T-helper 1 cell (primary cell): ENCODE measurements at places on chromosomes 6 and 20.

- no peak for DNase-seq
Measured at GRCh38 chr6:162385980-162386379, 341.6 kb downstream of the PRKN start.

DNA sequence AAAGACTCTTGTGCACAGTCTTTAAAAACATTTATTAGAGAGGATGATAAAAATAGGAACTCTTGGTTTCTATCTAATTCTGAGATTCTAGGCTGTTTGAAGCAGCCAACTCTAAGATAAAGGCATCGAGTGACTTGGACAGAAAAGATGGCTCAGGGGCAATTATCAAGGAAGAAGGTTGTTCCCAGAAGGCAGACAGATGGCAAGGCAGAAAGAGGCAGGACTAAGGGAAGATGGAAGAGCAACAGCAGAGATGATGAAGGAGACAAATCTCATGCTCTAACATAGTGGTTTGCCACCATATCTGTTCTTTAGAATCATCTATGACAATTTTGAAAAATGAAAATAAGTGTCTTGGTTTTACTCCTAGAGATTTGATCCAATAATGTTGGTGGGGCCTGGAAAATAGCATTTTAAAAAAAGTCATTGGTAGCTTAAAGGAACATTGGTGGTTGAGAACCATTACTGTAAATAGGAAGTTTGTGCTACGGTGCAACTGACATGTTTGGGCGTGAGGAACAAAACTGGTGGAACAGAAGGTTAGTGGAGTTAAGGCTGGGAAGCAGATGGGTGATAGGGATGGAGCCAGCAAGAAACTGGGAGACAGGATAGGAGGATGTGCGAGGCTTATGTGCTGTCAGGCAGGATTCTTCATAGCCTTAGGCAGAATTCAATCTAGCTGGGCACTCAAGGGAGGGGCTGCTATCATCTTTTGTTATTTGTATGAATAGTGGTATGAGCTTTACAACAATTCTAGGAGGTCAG lies 751.1 kb downstream of the DHX35 start:
- no peak for DNase-seq

GRCh38 chr6:146183831-146184230 lies 155.0 kb downstream of the GRM1 start:
- no peak for DNase-seq

DNA sequence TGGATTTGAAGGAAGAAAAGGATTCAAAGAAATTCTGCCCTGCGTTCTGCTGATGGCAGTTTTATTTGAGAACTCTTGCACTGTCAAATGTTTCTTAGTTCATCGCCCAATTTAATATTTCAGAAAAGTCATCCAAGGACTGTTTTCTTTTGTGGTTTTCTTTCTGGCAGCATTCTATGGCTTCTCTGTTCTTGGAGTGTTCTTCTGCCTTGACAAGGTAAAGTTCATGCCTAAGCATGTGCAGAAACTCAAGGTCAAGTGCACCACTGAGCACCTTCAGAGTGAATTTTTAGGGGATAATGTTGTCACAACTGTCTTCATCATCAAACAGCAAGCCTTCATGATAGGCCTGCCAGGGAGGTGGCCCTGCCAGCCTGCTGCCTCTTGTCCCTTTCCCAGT lies 225.6 kb downstream of the PLCB1 start:
- DNase-seq: no peak

DNA sequence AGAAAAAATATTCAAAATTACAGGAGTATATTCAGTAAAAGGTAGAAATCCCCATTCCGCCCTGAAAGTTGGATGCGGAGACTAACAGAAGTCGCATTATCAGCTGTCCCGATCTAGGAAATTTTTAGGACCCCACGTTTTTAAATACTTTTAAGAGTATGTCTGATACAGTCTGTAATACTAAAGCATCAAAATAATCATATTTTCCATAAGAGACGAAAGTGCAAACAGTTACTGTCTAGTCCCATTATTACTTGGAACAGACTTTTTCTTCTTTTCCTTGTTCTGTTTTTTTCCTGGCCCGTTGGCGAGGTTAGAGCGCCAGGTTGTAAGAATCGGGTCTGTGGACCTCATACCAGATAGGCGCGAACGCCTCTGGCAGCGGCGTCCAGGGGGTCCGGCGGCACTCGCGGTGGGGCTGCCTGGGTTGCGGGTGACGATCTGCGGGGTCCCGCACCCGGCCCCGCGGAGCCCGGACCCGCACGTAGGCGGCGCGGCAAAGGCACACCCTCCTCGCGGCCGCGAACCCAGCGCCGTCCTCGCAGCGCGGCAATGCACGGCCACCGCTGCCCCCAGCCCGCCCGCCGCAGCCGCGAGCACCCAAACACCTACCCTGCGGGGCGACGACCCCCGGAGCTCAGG lies 460 bp downstream of the PLAGL1 start:
- DNase-seq: no peak

GRCh38 chr20:63404129-63405085 lies 43.3 kb upstream of the CHRNA4 start:
- no peak for DNase-seq

DNA sequence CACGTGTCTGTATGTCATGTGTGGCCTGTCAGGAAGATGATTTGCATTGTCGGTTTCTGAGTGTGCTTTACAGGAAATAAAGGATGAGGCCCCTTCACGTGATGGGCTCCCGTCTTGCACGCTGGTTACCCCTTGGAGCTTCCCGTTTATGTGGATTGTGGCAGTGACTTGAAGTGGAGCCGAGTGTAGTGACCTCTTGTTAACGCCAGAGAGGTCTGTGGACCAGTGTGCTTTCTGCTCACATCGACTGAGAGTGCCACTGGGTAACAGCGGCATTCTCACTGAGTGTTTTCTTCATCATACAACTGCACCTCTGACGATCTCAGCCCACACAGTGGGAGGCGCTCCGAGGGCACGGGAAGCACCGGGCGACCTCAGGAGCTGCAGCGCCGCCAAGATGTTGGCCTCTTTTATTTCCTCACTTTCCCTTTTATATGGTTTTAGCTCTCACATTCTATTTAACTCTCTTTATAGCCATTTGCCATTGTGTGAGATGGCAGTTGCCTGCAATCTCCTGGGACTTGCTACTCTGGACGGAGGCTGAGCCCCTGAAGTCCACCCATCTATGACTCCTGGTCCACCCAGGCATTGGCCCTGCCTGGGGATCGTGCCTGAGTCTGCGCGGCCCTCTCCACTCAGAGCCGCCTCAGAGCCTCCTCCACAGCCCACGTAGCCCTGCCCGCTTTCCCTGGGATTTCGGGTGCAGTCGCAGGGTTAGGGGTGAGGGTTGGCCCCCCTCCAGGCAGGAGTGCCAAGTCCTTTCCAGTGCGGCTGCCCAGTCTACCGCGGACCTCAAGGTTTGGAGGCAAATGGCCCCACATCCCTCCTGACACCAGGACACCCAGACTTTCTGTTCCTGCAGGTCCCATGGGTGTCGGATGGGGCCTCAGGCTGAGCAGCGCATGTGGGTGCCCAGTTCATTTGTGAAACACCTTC lies 238.9 kb downstream of the ERMARD start:
- DNase-seq: no peak

DNA sequence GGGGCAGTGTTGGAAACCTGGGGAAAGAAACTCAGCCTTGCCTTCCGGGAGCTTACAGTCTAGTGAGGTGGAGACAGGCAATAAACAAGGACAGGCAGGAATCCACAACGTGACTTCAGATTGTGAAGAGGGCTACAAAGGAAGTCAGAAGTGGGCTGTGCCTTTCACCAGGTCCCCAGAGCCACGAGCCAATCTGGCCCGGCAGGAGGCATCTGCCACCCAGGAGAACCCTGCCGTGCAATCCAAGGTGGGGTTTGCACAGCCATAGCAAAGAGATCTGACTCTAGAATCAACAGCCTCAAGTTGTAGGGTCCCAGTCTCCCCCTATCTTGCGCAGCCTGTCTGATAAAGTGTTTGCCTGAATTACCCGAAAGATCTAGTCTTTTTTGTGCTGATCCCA lies 5.5 kb downstream of the SLC32A1 start:
- DNase-seq: no peak

- DNase-seq: no peak
Measured at GRCh38 chr6:153162646-153163045, 31.6 kb upstream of the RGS17 start.

DNA sequence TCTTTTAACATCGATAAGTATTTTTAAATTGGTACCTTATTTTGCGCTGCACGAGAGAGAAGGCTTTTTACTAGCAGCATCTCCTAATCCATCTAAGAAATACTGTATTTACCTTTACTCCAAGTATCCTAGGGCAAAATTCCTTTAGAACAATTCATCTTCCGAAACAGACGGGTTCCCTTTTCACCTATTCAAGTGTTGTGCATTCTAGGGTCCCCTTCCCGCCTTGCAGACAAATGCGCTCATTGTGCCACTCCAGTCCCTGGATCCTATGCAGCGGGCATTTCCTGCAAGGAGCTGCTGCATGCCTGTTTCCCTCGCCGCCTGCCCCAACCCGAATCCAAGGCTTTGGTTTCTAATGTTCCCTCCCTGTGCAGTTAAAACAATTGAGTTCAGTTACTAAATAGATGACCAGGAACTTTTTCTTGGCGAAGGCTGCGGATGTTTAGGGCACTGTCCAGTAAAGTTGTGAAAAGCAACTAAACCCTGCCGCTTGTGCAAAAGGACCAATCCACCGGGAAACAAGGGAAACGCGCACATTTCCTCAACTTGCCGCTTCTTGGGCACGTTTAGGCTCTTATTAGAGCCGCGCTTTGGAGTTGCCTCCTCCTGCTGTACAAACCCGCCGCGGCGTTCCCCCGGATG lies 556 bp upstream of the SCAF8 start:
- no peak for DNase-seq

DNA sequence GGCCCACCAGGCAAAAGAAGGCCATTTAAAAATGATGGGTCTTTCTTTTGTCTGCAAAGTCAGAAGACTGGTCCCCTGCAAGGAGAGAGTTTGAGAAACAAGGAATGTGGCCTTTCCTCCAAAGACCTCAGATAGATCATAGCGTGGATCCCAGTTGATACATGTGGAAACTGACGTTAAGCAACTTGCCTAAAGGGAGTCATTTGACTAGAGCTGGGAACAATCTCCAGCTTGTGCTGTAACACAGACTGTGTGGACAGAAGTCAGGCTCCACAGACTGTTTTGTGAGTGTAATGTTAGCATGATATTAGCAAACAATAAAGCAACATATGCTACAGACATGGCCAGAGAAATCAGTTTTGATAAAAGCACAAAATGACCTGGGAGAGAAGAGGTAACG lies 140.4 kb upstream of the CITED2 start:
- no peak for DNase-seq

DNA sequence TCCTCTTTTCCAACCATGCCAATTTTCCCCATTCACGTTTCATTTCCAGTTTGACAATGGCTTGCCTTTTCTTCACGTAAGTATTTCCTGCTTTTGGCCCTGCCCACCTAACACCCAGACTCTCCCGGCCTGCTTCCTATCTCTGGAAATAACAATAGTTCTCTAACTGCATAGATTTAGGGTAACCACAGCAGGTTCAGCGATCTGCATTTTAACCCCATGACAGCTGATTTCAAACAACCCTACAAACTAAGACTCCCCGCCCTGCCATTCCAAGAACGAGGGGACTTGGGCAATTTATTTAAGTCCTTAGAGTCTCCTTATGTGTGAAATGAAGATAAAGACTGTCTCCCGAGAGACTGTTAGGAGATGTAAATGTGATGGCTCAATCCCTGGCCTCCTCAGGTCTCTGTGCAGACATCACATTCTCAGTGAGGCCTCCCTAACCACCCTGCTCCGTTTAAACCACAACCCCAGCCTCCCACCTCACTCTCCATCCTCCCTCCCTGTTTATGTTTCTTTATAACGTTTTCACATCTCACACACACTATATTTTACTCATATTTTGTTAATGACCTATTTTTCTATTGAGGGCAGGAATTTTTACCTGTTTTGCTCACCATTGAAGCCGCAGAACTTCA lies 134.8 kb downstream of the GJA10 start:
- DNase-seq: no peak

- DNase-seq: no peak
Measured at GRCh38 chr6:90984066-90984465, 397.2 kb upstream of the MAP3K7 start.

- no peak for DNase-seq
Measured at GRCh38 chr6:110646951-110647910, 168.0 kb downstream of the CDK19 start.

DNA sequence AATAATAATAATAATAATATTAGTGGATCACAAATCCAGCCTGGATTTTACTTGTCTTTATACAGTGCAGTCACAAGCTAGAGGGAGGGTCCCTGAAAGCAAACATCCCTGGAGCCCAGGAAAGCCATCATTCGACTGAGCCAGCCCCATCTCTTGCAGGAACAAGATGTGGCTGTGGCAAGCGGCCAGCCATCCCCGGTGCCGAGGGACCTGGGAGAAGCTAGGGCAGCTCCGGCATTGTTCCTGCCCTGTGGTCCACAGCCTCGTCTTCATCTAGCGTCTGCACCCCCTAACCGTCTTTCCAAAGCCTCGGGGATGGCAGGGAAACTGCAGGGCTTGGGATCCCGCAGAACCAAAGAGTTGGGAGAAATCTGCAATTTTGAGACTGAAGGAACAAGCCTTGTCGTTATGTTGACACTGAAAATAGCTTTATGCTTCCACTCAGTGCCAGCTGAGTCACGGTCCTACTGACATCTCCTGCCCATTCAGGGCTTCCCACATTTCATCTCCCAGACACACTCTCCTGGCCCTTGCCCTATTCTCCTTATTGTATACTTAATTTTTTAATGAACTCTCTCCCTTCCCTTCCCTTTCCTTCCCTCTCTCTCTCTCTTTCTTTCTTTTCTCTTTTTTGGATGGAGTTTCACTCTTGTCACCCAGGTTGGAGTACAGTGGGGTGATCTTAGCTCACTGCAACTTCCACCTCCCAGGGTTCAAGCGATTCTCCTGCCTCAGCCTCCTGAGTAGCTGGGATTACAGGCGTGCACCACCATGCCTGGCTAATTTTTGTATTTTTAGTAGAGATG lies 62.5 kb upstream of the ZNFX1 start:
- DNase-seq: no peak

DNA sequence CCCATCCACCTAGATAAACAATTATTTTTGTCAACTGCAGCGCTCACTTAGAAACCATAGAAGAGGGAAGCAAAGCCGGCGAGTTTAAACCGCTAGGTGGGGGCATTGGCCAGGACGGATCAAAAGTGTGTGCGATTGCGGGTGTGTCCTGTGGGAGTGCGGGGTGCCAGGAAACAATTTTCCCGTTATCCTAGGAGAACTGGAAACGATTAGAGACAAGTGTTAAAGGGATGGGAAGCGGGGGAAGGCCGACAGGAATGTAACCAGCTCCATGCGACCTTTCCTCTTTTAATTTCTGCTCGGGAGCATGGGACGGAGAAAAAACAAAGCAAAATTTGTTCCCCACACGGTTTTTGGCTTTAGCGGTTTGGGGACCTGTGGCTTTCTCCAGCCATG lies 2.8 kb upstream of the HTR1B start:
- no peak for DNase-seq

GRCh38 chr20:40525351-40525750 lies 163.7 kb downstream of the MAFB start:
- no peak for DNase-seq

DNA sequence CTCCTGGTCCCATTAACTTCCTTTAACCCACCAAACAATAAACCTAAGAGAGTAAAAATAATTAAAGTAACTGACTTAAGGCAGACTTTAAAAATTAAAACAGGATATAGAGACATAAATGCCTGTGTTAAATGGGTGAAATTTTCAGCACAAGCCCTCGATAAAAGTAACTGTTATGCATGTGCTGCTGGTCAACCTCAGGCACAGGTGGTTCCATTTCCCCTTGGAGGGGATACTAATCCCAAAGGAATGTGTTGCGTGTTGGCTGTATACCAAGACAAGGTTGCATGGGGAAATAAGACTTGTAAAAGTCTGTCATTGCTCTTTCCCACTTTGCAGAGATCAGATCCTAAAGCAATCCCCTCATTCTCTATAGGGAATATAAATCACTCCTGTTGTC lies 25.8 kb downstream of the HLA-A start:
- no peak for DNase-seq
